ENCODE measurements at places on chromosomes 2 and 18. TPM values are rescaled to one million over a fixed set of nuclear protein-coding genes. Genes with fewer than 3 reads are reported as not detected.

Gene MBOAT2
- 87.4 TPM for total RNA-seq

Gene TSHZ1
- 4.4 TPM for total RNA-seq

Gene NLRC4
- not detected for total RNA-seq

GRCh38 chr2:120313695-120314615, 32.0 kb upstream of the INHBB start:
- DNase-seq: no peak

DNA sequence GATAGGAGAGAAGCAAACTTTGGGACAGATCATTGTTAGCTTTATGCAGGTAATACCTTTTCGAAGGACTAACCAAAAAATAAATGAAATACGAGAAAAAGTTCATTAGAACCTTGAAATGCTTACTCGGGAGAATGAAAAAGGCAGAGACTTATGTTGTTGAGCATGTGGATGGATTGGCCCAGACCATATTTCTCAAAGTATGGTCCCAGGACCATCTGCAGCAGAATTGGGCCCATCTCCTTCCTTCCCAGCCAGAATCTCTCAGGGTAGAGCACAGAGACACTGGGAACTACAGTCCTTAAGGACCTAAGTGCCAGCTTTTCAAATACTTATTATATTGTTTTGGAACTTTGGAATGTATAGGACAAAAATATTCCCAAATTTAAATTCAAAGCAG, 50.8 kb downstream of the KCTD18 start:
- DNase-seq: no peak

DNA sequence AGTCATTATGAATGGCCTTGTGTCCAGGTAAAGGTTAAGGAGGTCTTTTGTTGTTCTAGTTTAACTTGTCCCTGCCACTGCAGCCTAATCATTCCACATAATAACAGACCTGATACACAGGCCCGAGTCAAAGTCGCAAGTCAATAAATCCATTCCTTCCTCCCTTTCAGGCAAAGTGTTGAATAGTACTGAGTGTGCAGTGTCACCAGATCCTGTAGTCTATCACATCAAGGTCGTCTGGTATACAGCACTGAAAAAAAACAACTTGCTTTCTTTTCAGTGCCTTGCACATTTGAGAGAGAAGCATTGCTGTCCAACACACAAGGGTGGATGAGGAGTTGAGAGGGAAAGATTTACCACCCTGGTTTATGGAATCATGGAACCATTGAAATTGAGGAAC, 606.2 kb downstream of the BCL11A start:
- no peak for DNase-seq

- DNase-seq: no peak
Measured at GRCh38 chr18:35431374-35431741, 54.2 kb upstream of the ZNF396 start.

DNA sequence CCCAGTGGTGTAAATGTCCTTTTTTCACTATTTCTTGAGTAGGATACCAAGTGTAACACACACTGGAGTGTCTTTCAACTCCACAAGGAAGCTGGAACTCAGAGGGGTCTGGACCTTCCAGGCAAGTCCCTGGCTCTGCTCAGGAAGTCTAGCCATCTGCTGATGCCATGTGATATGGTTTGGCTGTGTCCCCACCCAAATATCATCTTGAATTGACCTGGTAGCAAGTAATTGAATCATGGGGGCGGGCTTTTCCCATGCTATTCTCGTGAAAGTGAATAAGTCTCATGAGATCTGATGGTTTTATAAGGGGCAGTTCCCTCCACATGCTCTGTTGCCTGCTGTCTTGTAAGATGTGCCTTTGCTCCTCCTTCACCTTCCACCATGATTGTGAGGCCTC, 99.4 kb upstream of the CDC42EP3 start:
- no peak for DNase-seq

DNA sequence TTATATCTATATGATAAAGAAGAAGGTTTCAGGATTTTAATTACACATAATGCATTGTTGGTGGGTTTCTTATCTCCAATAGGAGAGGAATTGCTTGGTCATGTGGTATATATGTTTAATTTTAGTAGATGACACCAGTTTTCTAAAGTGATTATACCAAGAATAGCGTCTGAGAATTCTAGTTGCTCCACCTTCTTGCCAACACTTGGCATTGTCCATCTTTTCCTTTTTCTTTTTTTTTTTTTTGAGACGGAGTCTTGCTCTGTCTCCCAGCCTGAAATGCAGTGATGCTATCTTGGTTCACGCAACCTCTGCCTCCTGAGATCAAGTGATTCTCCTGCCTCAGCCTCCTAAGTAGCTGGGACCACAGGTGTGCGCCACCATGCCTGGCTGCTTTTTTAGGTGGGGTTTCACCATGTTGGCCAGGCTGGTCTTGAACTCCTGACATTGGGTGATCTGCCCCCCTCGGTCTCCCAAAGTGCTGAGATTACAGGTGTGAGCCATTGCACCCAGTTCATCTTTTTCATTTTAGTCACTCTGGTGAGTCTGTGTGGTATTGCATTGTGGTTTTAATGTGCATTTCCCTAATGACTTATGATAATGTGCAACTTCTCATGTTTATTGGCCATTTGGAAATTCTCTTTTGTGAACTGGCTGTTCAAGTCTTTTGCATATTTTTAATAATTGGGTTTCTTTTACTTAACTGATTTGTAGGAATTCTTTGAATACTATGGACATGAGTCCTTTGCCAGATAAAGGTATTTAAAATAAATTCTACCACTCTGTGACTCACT, 37.3 kb upstream of the ZNF512 start:
- peak; percentile 74 for DNase-seq

DNA sequence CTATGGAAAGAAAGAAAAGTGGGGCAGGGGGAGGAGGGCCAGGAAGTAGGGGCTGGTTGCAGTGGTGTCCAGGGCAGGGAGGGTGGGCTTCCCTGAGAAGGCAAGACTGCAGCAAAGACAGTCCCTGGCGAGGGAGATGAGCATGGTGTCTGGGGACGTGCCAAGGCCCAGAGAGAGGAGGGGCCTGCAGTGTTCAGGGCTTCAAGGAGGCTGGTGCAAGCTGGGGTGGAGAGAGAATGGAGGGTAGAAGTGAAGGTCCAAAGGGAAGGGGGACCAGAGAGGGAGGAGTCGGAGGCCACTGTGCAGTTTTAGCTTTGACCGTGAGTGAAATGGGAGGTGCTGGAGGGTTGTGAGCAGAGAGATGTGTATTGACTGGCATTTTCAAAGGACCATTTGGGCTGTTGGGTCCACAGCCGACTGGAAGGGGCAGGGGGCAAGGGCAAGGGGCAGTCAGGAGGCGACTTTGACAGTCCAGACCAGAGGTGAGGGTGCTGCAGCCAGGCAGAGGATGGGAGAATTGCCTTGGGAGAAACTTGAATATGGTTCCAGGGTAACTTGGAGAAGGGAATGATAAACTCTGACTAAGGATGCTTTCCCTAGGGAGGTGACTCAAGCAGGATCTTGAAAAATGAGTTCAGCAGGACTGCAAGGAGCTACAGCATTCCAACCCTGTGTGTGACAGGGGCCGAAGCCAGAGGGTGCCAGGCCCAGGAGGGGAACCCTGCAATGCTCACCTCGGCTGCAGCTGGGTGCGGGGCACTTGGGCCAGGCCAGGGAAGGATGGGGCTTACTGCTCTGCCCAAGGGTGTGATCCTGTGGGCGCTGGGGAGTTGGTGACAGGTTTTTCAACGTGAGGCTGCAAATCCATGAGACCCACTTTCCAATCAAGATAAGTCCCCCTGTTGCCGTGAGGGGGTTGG, 177.1 kb upstream of the HAAO start:
- peak; percentile 99 for DNase-seq

GRCh38 chr2:227597998-227598397, 695 bp upstream of the SCYGR2 start:
- DNase-seq: no peak
